ENCODE measurements at places on chromosomes 3 and 15.

- DNase-seq = no peak
Observed at GRCh38 chr3:138942861-138943623, 3.9 kb downstream of the FOXL2 start.

- no peak for DNase-seq
Observed at GRCh38 chr15:98417346-98417745, 231.0 kb upstream of the IGF1R start.

- DNase-seq = no peak
Observed at GRCh38 chr3:115217292-115217677, 70.2 kb upstream of the ZBTB20 start.

- no peak for DNase-seq
Observed at GRCh38 chr3:63470745-63471144, 181.7 kb upstream of the SNTN start.

GRCh38 chr3:169764312-169764881, 463 bp downstream of the TERC start:
- DNase-seq = peak; percentile 68

- no peak for DNase-seq
Observed at GRCh38 chr3:36790765-36791164, 26.4 kb upstream of the DCLK3 start.

GRCh38 chr3:171511450-171511849, 51.2 kb upstream of the TNIK start:
- no peak for DNase-seq

DNA sequence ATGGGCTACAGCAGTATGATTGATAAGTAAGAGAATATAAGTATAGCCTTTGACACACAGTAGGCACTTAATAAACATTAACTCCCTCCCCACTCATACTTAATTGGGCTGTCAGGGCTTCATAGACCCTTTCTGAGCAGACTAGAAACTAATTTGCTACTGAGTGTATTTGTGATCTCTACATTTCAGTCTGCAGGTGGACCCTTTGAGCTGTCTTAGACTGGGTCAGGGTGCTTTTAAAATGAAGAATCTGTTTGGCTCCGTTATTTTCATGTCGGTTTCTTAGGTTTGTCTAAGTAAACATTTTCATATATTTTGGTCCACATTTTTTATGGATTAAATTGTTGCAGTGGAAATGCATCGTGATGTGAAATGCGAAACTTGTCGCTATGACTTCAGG, 50.3 kb upstream of the SELENOK start:
- peak; percentile 5 for DNase-seq

DNA sequence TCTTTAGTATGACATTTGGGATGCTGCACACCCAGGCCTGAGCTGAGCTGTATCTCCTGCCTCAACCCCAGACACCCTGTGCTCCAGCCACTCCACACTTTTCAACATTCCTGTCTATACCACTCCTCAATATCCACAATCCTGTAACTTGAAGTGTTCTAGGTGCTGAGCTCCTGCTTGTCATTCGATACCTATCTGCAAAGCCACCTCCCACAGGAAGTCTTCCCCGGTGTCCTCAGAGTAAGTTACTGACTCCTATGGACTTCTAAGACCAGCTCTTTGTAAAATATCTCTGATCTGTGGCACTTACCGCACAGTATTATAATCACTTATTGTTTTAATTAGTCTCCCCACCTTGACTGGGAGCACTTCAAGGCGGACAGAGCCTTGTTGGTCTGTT, 1.2 kb upstream of the CAV3 start:
- DNase-seq = no peak

DNA sequence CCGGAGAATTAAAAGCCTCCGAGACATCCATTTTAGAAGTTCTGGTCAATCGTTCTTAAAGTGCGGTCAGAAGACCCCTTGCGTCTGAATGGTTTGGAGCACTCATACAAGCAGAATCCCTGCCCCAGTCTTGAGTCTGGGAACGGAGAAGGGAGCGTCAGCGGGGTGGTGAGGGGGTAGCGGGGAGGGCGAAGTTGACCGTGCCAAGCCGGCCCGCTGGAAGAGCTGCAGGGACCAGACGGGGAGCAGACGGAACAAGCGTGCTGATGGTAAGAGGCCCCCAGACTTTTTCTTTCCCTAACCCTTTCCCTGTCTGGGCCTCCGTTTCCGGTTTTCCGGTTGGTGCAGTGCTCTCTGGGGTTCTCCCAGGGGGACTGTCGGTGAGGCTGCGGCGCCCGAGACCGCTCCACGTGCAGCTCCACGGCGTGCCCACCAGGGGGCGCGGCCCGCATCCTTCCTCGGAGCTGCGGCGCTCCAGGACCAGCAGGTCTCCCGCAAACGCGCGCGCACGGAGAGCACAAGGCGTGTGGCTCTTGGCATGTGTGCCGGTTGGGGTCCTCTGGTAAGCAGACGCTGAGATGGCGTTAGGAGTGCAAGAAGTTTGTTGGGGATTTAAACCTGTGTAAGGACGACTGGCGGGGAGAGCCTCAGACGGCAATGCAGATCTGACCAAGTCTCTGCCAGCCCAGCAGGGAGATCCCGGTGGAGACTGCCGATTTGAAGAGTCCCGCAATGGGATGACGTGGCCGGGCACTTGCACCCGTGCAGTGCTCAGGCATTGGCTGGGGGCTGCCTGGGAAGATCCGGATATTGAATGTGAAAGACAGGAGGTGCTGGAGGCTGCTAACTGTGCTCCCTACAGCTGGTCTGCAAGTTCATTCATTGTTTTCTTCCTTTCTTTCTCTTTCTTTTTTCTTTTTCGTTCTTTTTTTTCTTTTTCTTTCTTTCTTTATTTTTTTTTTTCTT, 19.2 kb upstream of the CORO2B start:
- DNase-seq = peak; percentile 86

DNA sequence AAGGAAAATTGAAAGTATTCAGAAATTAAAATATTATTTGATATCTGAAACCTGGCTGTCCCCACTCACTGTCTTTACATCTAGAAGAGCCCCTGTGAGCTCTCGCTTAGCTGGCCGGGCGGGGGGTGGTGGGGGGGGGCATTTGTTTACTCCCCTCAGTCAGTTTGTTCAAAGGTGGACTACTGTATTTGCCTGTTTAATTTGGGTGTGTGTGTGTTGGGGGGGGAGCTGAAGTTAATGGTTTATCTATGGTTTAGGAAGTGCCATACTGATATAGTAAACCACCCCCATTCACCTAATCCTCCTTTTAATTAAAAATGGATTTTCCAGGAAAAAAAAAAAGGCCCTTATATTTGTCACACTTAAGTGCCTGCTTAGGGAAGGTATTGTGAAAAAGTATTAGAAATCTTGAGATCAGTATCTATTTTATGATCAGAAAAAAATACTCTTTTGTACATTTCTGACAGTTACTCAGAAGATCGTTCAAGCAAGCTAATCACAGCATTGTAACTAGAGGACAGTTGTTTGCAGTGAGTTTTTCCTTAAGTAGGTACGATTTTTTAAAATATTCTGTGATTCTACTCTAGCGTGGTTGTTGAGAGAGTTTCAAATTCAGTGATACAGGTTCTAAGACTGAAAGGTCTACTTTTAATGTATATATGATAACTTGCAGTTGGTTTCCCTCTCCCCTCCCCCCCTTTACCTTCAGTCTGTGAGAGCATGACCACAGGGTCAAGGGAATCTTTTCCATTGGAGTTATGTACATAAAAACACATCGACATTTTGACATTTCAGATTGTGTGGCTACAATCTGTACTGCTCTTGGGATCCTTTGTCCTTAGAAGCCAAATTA, 8.5 kb downstream of the NR2F2 start:
- DNase-seq = no peak

DNA sequence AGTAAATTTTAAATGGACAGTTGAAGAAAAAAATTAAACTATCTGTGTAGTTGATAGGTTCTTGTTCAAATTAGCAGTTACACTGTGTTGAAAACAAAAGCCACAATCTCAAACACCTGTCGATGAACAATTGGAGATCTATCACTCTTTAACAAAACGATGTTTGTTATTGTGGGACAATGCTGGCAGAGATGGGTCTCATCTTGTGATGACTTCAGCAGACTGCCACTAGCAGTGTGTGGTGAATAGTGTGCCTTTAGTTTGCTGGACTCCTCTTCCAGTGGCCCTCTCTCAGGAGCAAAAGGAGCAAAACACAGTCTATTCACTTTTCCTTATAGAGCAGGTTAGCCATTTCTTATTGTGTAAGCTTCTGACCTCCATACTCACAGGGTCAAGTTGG, 14.7 kb upstream of the TRIM59 start:
- no peak for DNase-seq

Measured in umbilical cord (tissue), 2 donors.